ENCODE measurements at places on chromosomes 3 and 15.
A peak's percentile ranks its signal among the peaks of the same experiment; 100 is the strongest.

GRCh38 chr3:158221426-158221825 lies 111.5 kb downstream of the RSRC1 start:
- no peak for DNase-seq
- no peaks in the 10 kb centered on the region for H3K27me3 ChIP-seq
- no peaks in the 10 kb centered on the region for H3K36me3 ChIP-seq
- no peaks in the 10 kb centered on the region for H3K4me1 ChIP-seq
- no peak overlapping the region for H3K4me3 ChIP-seq

GRCh38 chr3:134255404-134255803 lies 4.7 kb upstream of the RYK start:
- no peak overlapping the region for H3K27ac ChIP-seq
- H3K4me3 ChIP-seq: no peak overlapping the region
- peaks cover 36% of the 10 kb centered on the region for H3K4me1 ChIP-seq
- H3K27me3 ChIP-seq: peaks cover 17% of the 10 kb centered on the region
- DNase-seq: no peak

GRCh38 chr15:48352474-48353072 lies 21.3 kb downstream of the DUT start:
- no peak overlapping the region for H3K4me3 ChIP-seq
- no peaks in the 10 kb centered on the region for H3K36me3 ChIP-seq
- no peaks in the 10 kb centered on the region for H3K4me1 ChIP-seq

- no peak overlapping the region for H3K4me3 ChIP-seq
- no peak for DNase-seq
- H3K36me3 ChIP-seq: no peaks in the 10 kb centered on the region
- peaks cover 1% of the 10 kb centered on the region for H3K27me3 ChIP-seq
Measured at GRCh38 chr15:95647531-95648277, 682.8 kb upstream of the NR2F2 start.

DNA sequence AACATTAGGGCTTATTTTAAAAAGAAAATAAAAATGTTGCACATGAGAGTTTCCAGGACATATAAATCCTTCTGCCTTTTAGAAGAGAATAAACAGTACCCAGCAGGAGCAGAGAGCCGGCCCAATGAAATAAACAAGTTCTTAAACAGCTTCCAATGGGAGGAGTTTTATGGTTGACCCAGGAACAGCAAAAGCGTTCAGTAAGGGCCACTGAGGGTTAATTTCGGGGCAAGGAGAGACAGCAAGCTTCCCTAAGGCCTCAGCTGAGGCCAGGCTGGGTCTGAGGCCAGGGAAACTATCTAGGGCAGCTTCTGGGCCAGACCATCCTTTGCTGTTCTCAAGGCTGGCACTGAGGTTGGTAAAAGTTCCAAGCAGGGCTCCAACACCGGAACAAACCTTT lies 3.4 kb downstream of the PDZRN3 start:
- no peak overlapping the region for H3K4me3 ChIP-seq
- DNase-seq: no peak
- H3K36me3 ChIP-seq: no peaks in the 10 kb centered on the region
- H3K27ac ChIP-seq: no peak overlapping the region
- peaks cover 14% of the 10 kb centered on the region for H3K27me3 ChIP-seq

- H3K4me1 ChIP-seq: peaks cover 17% of the 10 kb centered on the region
- H3K27me3 ChIP-seq: peaks cover 44% of the 10 kb centered on the region
Measured at GRCh38 chr15:29826908-29827820, 4.9 kb upstream of the TJP1 start.

- H3K36me3 ChIP-seq: no peaks in the 10 kb centered on the region
- H3K4me3 ChIP-seq: no peak overlapping the region
- no peak for DNase-seq
- no peak overlapping the region for H3K27ac ChIP-seq
Measured at GRCh38 chr3:194045289-194045688, 90.7 kb upstream of the HES1 start.

GRCh38 chr15:60751985-60752952 lies 273.3 kb upstream of the ICE2 start:
- no peak for DNase-seq
- no peaks in the 10 kb centered on the region for H3K36me3 ChIP-seq
- H3K4me3 ChIP-seq: no peak overlapping the region
- H3K4me1 ChIP-seq: no peaks in the 10 kb centered on the region

DNA sequence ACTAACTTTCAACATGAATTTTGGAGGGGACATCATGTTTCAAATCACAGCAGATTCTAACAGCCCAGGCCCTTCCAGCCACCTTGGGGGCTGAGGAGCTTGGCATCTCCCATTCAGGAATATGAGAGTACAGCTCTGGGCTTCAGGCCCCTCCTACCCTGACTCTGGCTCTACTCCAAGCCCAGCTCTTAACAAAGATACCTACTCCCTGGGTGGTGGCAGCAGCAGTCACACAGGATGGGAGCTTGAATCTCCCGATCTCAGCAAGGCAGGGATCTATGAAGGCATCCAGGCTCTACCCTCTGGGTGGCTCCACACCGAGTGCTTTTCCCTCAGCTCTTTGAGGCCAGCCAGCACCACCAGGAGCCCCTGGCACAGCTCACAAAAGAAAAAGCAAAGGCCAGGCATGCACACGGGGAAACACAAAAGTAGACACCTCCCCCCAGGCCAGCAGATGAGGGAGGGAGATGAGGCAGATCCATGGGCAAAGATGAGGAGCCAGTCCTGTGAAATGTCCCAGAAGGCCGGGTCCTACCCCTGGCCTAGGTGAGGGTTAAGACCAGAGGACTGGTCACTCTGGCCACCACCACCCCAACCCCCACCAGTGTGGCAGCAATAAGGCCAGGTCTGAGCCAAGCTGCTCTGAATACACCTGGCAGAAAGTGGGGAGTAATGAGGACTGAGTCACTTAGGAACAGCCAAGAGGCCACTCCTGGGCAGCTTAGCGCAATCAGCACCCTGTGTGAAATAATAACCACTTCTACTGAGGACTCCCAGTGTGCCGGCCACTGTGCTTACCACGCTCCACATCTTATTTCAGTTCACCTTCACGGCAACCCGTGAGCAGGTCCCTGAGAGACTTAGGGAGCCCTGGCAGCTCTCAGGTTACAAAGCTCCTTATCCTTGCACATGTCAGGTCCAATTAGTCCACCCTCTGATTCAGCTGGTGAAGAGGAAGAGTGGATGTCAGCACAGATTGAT lies 24.3 kb downstream of the PLA2G4F start:
- no peak overlapping the region for H3K27ac ChIP-seq
- H3K36me3 ChIP-seq: no peaks in the 10 kb centered on the region
- no peak overlapping the region for H3K4me3 ChIP-seq
- H3K27me3 ChIP-seq: peaks cover 1% of the 10 kb centered on the region
- DNase-seq: no peak

DNA sequence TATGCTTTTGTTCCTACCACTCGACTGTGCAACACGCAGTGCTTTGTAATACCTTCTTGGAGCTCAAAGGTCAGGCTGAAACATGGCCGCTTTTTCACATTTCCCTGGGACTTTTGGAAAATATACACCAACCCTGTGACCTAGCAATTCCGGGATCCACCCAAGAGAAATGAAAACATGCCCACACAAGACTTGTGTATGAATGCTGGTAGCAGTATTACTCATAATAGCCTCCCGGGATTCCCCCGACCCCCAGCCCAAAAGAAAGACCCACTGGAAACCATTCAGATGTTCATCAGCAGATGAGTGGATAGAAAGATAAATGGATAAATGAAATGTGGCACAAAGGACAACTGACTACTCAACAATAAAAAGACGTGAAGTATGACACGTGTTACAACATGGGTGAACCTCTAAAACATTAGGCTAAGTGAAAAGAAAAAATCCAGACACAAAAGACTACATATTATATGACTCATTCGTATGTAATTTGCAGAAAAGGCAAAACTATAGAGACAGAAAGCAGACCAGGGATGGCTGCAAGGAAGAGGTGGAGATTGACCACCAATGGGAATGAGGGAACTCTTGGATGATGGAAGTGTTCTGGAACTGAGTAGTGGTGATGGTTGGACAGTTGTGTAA lies 104.1 kb downstream of the PGPEP1L start:
- H3K4me3 ChIP-seq: no peak overlapping the region
- H3K36me3 ChIP-seq: peaks cover 4% of the 10 kb centered on the region
- peak overlapping the region; percentile 44 for H3K27ac ChIP-seq
- H3K4me1 ChIP-seq: peaks cover 9% of the 10 kb centered on the region

DNA sequence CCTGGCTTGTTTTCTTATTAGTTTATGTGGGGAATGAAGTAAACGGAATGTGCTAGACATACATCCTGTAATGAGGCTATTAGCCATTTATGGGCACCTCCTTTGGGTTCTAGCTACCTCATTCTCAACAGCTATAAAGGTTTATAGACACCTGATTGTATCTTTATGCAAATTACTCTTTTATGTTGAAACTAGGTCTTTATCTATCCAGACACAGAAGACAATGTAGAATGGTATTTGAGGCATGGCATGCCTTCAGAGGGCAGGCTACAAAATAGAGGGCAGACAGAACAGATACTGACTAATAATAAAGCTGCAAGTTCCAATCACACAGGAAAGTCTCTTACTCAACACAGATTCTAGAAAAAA lies 27.1 kb downstream of the TBC1D2B start:
- H3K36me3 ChIP-seq: peaks cover 35% of the 10 kb centered on the region
- peak overlapping the region; percentile 41 for H3K4me3 ChIP-seq
- H3K4me1 ChIP-seq: peaks cover 94% of the 10 kb centered on the region
- H3K27me3 ChIP-seq: no peaks in the 10 kb centered on the region
- H3K27ac ChIP-seq: peak overlapping the region; percentile 95

DNA sequence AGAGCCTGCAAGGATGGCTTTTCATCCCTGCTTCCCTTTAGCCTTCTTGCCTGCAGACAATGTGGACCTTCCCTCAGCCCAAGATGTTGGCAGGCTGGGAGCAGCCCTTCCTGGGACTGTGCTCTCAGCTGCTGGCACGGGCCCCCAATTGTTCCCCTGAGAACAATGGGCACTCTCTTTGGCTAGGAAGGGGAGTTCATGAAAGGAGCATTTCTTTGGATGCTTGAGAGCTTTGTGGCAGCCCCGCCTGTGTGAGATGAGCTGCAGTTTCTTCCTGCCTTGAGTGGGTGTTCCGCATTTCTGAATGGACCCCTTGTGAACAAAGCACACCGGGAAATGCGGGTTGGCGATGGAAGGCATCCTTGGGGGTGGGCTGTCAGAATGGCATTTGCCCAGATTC lies 35.0 kb upstream of the BSN start:
- no peak for DNase-seq
- H3K27me3 ChIP-seq: no peaks in the 10 kb centered on the region
- no peak overlapping the region for H3K4me3 ChIP-seq
- H3K36me3 ChIP-seq: peaks cover 8% of the 10 kb centered on the region

DNA sequence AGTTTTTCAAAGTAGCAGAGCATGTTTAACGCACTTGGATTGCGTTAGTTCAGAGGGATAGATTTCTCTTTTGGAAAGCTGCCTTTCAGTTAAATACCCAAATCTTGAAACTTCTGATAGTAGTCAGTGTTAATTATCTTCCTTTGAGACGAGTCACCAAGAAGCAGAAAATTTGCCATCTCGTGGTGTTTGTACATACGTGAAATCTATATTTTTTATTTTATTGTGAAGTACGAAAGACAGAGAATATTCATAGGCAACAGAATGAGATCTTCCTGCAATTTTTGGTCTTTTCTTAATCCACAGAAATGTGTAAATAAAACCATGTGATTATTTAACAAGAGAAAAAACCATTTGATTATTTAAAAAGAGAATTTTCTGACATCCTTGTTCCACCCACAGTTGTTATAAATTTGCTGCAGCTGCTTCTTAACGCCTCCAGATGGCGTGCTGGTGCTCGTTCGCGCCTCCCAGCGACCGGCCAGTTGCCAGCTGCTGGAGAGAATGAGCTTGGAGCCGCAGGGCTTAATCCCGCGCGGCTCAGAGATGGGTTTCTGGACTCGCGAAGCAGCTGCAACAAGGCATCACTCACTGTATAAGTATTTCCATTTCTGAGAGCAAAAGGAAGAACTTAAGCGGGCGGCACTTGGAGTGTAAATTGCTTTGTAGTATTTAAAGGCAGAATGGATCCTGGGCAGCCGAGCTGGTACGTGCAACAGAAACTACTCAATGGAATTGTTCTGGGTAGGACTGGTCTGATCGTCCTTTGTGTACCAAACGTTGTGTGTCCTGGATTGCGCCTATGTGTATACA lies 10.5 kb upstream of the SLITRK3 start:
- H3K4me3 ChIP-seq: no peak overlapping the region
- no peaks in the 10 kb centered on the region for H3K36me3 ChIP-seq
- peaks cover 1% of the 10 kb centered on the region for H3K27me3 ChIP-seq
- DNase-seq: peak; percentile 55

DNA sequence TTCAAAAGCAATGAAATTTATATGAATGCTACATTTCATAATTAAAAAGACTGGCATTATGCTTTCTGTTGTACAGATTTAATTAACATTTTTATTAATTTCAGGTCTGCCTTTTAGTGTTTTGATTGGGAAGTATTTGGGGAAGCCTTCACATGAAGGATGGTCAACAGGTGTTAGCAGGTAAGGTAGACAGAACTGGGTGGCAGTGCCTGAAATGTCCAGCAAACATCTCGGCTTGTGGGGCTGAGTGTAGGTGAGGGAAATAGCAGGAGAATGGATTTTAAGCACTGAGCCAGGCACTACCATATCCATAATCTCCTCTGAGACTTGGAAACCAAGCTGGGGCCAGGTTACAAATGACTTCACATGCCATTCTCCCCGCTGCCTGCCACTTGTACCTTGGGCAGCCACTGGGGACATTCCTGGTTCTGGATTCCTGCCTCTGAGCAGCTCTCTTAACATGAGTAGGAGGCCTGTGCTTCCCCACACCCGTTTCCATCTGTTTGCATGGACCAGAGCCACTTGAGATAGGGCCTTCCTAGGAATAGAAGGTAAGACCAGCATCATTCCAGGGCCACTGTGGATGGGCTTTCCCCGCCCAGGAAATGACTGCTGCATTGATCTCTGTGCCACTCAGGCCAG lies 125.9 kb upstream of the HES1 start:
- no peaks in the 10 kb centered on the region for H3K36me3 ChIP-seq
- H3K27ac ChIP-seq: no peak overlapping the region
- DNase-seq: no peak
- H3K4me1 ChIP-seq: peaks cover 3% of the 10 kb centered on the region
- no peak overlapping the region for H3K4me3 ChIP-seq

- no peaks in the 10 kb centered on the region for H3K4me1 ChIP-seq
- no peaks in the 10 kb centered on the region for H3K36me3 ChIP-seq
- no peak for DNase-seq
- H3K27me3 ChIP-seq: peaks cover 12% of the 10 kb centered on the region
Measured at GRCh38 chr3:130506031-130506430, 10.9 kb upstream of the COL6A6 start.

- H3K36me3 ChIP-seq: no peaks in the 10 kb centered on the region
- H3K27me3 ChIP-seq: no peaks in the 10 kb centered on the region
- no peak overlapping the region for H3K27ac ChIP-seq
- H3K4me3 ChIP-seq: no peak overlapping the region
- DNase-seq: no peak
- no peaks in the 10 kb centered on the region for H3K4me1 ChIP-seq
Measured at GRCh38 chr3:151843275-151843674, 29.4 kb downstream of the AADAC start.

All from activated CD8-positive, alpha-beta T cell treated with anti-CD3 and anti-CD28 coated beads for 36 hours (primary cell).